ENCODE measurements at places on chromosomes 3 and 15.

GRCh38 chr3:88180398-88180999, 30.7 kb downstream of the C3orf38 start:
- DNase-seq, result peak; percentile 16

DNA sequence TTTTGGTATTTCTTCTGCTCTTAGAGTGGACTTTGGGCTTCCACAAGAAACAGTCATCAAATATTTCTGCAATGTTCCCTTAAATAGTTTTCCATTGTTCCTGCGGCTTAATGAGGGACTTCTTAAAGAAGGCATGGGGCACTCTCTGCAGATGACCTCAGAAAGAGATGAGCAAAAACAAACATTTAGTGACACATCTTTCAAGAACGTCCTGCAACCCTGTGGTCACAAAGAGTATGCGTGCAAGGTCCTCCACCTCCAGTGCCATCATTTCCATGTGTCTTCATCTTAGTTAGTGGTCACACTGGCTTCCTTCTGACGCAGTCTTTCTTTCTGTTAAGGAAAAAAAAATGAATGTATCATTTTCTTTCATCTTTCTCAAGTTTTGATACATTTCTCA, 56.2 kb downstream of the GREM1 start:
- no peak for DNase-seq

DNA sequence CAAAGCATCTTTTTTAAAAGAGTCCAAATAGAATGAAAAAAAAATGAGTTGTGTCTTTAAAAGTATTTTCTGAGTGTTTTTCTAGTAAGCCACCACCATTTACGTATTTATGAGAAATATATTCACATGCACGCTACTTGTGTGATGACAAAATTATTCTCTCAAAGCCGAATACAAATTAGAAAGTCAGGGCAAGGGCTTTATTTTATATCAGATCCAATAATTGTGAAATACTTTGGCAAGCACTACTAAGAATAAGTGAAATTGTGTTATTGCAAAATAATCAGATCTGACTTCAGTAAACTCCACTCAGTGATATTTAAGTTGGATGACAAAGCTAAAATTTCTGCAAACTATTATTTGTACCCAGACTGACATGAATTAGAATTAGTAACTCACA, 589.3 kb upstream of the KCNMB2 start:
- no peak for DNase-seq

- no peak for DNase-seq
These were observed 50.7 kb upstream of the AGBL1 start for GRCh38 chr15:86028961-86029360.

DNA sequence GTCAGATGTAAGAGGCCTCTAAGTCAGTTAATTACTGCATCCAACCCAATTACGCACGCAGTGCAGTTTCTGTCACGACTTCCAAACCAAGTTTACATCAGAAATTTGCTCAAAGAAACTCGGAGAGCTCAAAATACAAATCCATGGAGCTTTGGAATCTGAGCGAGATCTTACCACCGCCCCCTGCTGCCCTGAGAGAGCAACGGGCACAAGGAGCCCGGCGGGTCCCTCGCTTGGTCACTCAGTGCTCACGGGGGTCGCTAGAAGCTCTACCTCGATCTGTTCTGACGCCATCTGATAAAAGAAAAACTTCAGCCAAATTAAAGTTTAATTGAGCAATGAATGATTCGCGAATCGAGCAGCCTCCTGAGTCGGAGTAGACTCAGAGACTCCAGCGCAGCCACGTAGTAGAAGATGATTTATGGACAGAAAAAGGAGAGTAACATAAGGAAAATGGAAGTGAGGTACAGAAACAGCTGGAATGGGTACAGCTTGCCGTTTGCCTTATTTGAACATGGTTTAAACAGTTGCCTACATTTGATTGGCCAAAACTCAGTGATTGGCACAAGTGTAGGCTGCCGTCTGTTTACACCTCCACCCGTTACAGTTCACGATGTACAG, 232.7 kb upstream of the ATP10A start:
- DNase-seq, result no peak

Measured in T47D (cell line).